ENCODE measurements at places on chromosomes 1 and 21.

GRCh38 chr1:200240656-200241055 lies 169.2 kb downstream of the ZNF281 start:
- DNase-seq = peak; percentile 22

- no peak for DNase-seq
These were observed 316.8 kb downstream of the SETD4 start for GRCh38 chr21:35743571-35743970.

GRCh38 chr1:217620814-217621213 lies 10.1 kb downstream of the GPATCH2 start:
- DNase-seq = no peak

DNA sequence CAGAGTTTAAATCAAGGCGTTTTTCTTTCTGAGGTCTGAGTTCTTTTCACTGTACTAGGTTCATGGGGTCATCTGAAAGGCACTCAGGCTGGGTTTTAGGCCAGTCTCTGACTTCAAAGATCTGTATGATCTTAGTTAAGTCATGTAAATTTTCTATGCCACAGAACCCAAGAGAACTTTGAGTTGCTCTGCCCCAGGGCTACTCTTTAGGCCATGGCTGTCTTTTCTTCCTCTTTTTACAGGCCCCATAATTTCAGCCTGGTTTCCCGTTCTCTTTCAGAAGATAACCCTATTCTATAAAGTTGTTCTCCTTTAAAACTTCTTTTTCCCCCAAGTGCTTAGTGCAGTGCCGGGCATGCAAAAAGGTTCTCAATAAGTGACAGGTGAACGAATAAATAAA lies 26.1 kb downstream of the METTL13 start:
- no peak for DNase-seq

DNA sequence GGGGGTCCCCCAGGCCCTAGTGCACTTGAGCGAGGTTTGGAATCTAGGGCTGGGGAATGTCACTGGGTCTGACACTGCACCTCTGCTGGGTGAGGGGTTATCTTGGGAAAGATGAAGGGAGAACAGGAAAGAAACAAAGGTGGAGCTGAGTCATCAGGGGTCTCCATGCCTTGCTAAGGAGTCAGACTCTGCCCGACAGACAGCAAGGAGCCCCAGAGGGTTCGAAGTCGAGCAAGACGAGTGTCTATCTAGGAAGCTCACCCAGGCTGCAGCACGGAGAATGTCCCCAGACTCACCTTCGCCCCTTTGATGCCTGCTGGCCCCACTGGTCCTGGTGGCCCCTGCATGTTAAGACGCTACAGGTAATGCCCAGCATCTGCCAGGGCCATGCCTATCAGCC lies 18.0 kb downstream of the COL16A1 start:
- no peak for DNase-seq

- DNase-seq = no peak
These were observed 53.3 kb downstream of the ARHGEF11 start for GRCh38 chr1:156992215-156992614.

- no peak for DNase-seq
These were observed 5.7 kb downstream of the SLC25A33 start for GRCh38 chr1:9544926-9545325.

GRCh38 chr1:36771660-36772284 lies 262.5 kb downstream of the GRIK3 start:
- DNase-seq = no peak

- no peak for DNase-seq
These were observed 154.7 kb downstream of the RUNX1 start for GRCh38 chr21:34894401-34894800.

DNA sequence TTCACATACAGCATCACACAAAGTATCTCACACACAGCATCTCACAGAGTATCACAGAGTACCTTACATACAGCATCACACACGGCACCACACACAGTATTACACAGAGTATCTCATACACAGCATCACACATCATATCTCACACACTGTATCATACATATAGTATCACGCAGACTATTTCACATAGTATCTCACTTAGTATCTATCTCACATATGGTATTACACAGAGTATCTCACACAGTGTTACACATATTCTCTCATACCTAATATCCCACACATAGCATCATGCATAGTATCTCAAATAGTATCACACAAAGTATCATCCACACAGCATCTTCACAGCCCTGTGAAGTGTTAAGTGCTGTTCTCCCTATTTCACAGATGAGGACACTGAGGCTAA lies 121.5 kb upstream of the RAB4A start:
- DNase-seq = no peak

- no peak for DNase-seq
These were observed 189.5 kb downstream of the ZSCAN20 start for GRCh38 chr1:33661811-33662454.

DNA sequence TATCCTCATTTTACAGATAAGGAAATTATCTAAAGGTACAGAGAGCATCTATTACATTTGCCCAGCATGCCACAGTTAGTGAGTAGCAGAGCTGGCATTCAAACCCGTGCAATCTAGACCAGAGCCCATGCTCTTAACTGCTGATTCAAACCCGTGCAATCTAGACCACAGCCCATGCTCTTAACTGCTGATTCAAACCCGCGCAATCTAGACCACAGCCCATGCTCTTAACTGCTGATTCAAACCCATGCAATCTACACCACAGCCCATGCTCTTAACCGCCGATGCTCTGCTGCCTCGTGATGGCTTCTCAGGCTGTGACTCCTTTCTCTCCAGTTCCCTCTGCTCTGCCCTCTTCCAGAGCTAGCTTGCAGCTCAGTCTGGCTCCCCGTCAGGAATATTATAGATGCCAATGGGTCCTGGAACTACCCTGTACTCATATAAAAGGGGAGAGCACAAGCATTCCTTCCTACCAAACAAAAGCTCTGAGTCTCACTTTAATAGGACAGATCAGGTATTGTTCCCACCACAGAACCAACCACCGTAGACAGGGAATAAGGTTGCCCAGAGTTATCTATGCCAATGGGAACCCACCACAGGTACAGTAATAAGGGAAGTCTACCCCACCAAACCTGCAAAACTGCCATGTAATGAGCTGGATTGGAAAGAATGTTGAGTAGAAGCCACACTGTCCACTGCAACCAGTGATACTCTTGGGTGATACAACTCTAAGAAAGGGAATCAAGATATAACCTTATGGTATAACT lies 78.4 kb downstream of the SMYD3 start:
- DNase-seq = no peak

GRCh38 chr1:107454791-107455190 lies 314.0 kb downstream of the NTNG1 start:
- DNase-seq = peak; percentile 27

DNA sequence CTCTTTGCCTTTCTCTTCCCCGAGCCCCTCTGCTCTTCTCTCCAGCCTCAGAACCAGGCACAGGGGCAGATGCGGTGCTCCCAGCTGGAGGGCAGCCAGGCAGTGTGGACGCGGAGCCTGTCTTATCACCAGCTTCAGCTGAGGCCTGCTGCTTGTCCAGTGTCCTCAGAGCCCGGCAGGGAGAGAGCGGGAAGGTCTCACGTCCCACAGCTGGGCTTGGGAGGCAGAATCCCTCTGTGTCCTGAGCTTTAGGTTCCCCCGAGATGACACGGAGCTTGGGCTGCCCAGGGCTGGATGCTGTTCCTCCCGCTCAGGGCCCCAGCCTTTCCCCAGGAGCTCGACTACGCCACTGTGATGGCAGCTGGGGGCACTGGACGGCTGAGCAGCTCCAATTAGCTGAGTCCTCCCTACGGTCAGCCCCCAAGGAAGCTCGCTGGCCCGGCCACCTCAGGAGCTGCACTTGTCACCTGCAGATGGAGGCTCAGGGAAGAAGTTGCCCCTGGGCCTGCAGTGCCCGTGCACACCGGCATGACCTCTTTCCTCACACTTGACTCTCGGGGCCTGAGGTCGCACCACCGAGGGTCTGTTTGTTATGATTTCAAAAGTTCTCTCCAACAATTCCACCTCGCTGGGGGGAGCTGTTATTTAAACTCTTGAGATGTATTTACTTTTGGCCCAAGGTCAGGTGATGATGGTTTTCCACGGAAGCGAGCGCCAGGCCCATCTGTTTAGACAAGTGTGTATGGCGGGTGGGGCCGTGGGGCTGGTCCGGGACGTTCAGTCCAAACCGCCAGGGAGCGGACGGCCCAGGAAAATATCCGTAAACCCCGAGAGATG lies 127.3 kb downstream of the SIK1 start:
- no peak for DNase-seq

- no peak for DNase-seq
These were observed 12.3 kb upstream of the OTUD3 start for GRCh38 chr1:19869929-19870328.

- DNase-seq = no peak
These were observed 159.7 kb upstream of the BEND5 start for GRCh38 chr1:48936436-48936835.

DNA sequence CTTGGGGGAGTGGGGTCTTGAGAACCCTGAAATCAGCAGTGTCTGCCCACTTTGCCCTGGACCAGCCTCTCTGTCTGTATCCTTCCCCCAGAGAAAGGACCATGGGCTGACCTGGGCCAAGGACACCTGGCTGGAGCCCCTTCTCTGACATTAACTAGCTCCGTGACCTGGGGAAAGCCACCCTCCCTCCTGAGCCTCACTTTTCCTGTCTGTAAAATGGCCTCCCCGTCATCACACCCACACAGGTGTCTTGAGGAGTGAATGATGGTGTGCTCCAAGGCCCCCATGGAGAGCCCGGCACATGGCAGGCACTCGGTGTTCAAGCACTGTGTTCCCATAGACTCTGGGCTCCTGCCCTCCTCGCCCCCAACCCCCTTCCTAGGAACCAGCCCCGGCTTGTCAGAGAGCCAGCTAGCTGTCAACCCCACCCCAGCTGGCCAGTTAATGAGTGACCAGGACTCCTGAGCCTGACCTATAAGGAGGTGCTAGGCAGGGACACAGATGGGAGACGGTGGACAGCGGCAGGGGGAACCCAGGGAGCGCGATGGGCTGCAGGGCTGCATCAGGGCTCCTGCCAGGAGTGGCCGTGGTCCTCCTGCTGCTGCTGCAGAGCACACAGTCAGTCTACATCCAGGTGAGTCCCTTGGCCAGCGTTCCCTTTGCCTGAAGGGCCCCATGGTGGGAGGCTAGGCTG lies at the start of gene GUCA2B:
TSS of gene GUCA2B (plus strand) at position 504 of the 694 bp plus-strand sequence. CDS start at position 545, 41 bp downstream.
- DNase-seq = no peak

DNA sequence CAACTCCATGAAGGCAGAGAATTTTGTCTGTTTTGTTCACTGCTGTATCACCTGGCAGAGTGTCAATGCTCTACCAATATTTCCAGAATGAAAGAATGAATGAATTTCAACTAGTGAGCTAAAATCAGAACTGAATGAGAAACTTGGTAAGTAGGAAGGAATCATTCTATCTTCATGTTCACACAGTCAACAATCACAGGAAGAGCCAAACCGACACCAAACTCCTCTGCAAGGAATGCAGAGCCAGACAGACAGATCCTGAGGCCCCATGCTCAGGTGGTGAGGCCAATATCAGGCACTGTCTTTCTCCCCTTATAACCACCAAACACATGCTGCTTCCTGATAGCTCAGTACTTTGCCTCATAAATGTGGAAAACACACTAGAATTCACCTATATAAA lies 139.1 kb downstream of the SLC45A1 start:
- DNase-seq = no peak

DNA sequence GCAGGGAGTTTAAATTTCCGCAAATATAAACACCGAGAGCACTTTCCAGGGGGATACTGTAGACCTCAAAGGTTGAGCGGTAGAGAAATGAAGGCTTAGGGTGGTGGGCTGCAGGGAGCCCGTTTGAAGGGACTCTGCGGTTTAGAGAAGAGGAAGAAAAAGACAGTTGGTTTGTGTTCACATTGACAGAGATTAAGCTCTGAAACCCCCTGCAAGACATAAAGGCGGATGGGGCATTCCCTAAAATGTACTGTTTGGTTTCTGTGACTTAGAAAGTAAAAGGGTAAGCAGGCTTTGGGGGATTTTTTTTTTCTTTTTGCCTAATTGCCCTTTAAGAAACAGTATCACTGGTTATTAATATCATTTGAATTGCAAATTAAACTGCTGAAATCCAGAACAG lies 1.3 kb downstream of the KAZN start:
- peak; percentile 58 for DNase-seq

DNA sequence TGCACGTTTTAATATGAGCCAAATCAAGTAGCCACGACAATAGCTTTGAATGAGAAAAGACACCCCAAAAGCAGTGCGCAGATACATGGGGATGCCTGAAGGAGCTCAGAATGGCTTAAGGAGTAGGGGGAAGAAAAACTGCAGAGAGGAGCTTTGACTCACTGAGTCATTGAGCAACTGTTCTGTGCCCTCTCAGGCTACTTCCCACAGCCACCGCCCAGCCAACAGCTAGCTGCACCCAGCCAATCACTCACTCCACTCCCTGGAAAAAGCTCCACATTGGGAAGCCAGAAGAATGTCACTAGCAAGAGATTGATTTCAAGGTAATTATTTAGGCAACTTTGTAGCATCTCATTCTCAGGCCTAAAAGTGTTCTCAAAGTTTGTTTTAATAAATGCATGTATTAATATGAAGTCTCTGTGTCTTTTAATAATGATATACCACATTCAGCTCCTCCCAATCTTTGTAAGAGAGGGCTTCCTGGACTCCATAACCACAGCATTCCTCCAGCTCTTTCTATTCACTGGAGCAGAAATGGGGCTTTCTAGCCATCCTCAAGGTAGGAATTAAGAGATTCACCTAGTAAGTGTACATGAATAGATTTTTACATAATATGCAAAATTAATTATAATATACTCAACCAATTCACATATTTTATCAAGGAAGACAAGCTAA lies 16.8 kb downstream of the DUSP10 start:
- peak; percentile 91 for DNase-seq

Data from inflammatory macrophage treated with lipopolysaccharide for 4 hours (primary cell).